ENCODE measurements at places on chromosomes 5 and 9.

DNA sequence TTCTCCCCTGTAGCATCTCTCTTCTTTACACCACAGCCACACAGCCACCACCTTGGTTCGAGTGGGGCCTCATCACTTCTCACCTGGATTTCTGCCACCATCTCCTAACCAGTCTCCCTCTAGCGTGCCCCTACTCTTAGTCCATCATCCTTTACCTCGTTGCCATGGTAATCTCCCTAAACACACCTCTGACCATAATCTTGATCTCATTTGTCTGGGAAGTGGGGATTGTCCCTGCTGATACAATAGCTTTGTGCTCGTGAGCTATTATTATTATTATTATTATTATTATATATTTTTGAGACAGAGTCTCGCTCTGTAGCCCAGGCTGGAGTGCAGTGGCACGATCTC lies 76.5 kb upstream of the HSPA9 start:
- DNase-seq: no peak

- peak; percentile 49 for DNase-seq
Observed at GRCh38 chr5:139649082-139649991, 1.2 kb downstream of the CXXC5 start.

DNA sequence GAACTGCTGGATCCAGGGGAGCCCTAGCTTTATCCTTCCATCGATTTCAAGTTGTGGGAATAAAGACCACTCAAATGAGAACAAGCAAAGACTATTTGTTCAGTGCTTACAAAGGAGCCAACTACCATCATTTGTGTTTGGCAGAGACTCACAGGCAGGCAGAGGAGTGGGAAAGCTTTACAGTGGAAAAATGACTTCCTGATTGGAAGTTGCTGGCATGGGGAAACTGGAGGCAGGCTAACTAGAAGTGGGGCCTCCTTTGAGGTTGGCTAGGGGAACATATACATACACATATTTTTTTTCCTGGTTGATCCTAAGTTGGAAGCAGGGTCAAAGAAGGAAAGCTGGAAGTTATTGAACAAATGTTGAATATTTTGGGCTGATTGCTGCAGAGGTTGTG lies 121.7 kb downstream of the ACTBL2 start:
- no peak for DNase-seq

DNA sequence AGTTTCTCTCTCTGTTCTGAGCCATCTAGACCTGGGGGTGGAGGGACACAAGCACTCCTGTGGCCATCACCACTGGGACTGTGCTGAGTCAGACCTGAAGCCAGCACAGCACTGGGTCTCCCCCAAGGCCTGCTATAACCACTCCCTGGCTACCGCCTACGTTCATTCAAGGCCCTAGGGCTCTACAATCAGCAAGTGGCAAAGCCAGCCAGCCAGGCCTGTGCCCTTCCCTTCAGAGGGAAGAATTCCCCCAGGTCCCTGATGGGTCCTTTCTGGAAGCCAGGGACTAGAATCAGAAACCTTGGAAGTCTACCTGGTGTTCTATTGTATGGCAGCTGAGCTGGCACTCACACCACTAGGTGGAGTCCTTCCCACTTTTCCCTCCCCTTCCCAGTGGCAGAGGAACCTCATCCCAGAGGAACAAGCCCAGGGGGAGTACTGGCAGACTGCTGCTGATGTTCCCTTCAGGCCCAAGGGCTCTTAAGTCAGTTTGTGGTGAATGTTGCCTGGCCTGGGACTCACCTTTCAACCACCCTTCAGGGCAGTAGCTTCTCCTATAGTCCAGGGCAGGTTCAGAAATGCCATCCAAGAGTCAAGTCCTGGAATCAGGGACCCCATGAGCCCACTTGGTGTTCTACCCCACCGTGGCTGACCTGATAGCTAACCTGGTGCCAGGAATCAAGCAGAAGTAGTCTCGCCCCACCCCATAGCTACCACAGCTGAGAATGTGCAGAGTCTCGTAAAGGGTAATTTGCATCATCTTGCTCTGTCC lies 20.0 kb downstream of the JMY start:
- no peak for DNase-seq

- DNase-seq: no peak
Observed at GRCh38 chr9:126690431-126691051, 76.8 kb downstream of the LMX1B start.

GRCh38 chr5:123425431-123425830 lies 2.2 kb upstream of the CEP120 start:
- DNase-seq: no peak

GRCh38 chr5:108315829-108316228 lies 66.1 kb downstream of the FBXL17 start:
- no peak for DNase-seq

DNA sequence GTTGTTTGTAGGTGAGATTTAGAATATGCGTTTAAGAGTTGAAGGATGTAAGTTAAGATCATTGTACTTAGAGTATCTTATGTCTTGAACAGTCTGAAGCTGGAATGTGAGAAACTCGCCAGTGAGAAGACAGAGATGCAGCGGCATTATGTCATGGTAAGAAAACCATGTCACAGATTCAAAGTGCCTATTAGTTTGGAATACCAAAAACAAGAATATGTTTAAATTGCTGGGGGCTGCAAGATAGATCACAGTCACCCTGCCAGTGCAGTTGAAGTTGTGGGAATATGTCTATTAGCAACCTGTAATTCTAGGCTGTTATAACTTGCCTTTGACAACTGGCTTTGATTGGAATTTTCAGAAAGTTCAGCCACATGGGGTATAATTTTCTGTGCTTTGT lies 3.0 kb downstream of the TLE4 start:
- peak; percentile 30 for DNase-seq

- DNase-seq: no peak
Observed at GRCh38 chr5:3601061-3601710, 5.6 kb downstream of the IRX1 start.

- no peak for DNase-seq
Observed at GRCh38 chr5:56072863-56073766, 78.4 kb upstream of the IL6ST start.

DNA sequence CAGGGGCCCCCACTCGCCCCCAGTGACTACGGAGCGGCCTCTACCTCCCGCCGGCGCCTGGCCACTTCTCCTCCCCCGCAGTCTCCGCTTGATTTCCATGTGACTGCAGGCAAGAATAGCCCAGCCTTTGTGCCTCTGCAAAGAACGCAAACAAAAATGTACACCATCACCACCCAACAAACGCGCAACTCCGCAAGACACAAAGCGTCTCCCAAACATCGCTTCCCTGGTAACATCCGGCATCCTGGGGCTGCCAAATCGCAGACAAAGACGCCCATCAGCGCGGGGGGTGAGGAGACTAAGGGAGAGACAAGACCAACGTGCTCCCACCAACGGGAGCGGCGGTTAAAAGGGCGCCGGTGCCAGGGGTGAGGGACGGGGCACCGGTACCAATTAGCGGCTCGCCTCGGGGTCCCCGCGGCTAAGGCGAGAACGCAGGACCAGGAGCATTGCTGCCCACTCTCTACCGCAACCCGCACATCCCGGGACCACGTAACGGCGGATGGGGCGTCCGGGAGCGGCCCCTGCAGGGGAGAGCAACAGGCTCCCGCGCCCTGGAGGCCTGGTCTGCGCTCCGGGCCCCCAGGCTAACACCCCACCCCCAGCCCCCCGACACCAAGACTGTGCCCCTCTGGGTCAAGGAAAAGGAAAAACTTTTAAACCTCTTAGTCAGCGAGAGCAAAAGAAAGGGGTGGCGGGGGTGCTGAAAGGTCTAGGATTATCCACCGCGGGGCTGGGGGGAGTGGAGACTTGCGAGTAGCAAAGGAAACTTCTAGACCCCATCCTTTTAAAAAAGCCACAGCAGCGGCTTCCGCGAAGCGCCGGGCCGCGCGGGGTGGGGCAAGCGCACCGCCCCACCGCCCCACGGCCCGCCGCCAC lies 885 bp downstream of the MPDZ start:
- peak; percentile 76 for DNase-seq

DNA sequence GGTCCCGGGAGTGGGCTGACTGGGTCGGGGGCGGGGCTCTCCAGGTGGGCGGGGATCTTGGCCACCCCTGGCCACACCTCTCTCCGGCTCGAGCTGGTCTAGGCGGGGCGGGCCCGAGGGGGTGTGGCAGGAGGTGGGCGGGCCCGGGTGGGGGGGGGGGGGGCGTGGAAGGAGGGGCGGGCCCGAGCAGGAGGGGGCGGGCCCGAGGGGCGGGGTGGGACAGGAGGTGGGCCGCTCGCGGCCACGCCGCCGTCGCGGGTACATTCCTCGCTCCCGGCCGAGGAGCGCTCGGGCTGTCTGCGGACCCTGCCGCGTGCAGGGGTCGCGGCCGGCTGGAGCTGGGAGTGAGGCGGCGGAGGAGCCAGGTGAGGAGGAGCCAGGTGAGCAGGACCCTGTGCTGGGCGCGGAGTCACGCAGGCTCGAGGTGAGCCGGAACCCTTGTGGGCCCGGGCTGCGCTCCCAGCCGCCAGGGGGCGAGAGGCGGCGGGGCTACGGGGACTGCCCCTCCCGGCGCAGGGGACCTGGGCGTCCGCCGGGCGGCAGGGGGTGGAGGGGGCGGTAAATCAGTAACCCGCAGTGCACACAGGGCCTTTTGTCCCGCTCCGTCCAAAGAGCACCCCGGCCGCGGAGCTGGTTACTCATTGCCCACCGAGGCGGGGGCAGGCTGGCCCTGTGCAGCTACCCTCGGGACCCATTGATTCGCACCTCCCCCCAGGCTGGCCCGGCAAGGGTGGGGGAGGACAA lies at the start of gene FGFR4:
FGFR4 (plus strand) TSS at position 262 of the 744 bp plus-strand sequence. CDS start 2,688 bp downstream, outside the sequence.
- DNase-seq: no peak

DNA sequence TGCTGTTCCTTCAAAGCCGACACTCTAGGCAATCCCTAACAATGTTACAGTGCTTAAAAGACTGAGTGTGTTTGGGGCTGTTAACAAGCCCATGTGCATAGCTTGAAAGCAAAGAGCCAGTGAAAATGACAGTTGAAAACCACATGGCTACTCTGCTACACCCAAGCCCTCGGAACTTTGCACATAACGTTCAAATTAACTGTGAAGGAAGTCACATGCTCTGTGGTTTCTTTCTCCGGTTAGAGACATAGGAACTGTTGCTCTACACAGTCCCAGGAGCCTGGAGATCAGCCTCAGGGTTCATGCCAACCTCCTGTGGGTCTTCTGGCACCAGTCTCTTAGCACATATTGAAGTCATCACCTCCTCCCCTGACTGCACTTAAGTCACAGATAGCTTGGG lies 51.1 kb downstream of the C9orf152 start:
- peak; percentile 33 for DNase-seq

DNA sequence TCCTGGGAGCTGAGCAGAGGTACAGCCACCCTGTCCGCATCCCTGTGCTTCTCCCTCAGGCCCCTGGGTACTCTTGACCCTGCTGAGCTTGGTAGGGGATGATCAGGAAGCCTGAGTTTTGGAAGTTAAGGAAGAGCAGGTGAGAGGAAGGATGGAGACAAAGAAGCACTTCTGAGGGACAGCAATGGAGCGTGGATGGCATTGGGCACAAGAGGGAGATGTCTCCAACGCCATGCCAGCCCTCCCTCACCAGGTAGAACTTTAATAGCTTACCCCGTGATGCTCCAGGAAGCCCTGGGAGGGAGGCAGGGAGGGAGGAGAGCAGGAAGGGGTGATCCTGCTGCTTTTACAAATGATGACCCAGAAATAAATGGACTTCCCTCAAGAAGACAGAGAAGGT lies 29.9 kb upstream of the SMU1 start:
- DNase-seq: no peak

DNA sequence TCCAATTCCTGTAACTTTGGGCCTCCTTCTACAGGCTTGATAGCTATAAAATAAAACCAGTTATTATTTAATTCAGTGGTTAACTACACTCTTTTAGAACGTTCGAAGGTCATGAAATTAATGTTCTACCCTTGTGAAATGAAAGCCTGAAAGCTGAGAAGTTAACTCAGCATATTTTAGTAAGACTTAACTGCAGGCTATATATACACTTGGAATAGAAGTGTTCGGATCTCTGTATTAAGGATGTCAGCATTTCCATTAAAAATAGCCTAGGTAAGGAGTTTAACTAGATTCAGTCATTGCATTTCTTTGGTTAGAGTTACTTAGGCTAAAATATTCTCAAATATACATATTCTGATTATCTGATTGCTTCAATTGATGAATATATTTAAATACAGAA lies 229.2 kb downstream of the MRPS30 start:
- DNase-seq: no peak

- DNase-seq: peak; percentile 64
Observed at GRCh38 chr9:69549310-69550202, 122.6 kb downstream of the APBA1 start.

DNA sequence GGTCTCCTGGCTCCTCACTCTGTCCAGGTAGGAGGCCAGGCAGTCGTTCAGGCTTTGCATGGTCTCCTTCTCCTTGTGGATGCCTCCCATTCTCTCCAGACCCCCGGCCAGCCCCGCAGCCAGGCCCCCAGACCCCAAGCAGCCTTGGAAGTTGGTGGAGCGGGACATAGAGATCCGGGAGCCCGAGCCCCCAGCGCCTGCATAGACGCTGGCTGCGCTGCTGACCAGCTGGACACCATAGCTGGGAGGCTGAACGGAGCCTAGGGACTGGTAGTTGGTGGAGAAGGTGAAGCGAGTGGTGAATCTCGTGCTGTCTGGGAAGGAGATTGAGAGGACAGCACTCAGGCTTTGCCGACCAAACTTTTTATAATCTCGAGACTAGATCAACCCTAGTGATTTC lies 35.9 kb downstream of the FOXI1 start:
- DNase-seq: no peak

GRCh38 chr9:15142878-15143534 lies 164.0 kb downstream of the TTC39B start:
- DNase-seq: peak; percentile 43

DNA sequence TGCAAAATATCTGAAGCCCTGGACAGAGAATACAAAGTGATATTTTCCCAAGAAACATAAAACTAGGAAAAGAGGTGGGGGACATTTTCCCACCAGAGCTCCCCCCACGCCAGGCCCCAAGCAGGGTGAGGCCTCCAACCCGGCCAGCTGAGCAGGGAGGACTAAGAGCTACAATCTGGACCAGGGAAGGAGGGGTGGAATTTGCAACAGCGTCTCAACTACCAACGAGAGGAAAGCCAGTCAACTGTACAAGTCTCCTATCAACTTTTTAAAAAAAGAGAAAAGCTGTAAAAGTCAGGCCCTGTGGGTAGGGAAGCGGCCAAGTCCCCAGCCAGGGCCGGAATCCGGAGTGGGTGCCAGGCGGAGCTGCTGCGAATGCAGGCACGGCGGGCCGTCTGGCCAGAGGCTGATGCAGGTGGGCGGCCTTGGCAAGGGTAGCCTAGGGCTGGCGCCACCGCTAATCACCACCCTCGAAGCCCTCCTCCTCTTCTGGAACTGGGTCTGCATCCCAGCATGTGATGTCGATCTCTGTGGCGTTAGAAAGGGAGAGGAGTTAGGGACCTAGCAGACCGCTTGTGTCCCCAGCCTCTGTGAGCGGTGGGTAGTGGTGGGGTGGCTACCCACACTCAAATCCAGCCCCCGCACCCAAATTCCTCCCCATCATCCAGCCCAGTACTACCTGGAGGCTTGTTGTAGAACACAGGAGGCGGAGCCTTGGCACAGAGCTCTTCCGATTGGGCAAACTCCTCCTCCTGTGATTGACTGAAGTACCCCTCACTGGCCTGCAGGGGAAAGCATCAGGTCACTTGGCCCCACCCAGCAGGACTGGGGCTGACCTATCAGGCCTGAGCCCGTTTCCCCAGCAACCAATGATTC lies 10.6 kb downstream of the PRR7 start:
- DNase-seq: peak; percentile 78
